ENCODE measurements at places on chromosomes 12 and 14. TPM values are rescaled to one million over a fixed set of nuclear protein-coding genes. Genes with fewer than 3 reads are reported as not detected.

WBP11 gene
- total RNA-seq: 12.4 TPM

A2M gene
- total RNA-seq: 2.2 TPM

CEBPE gene
- total RNA-seq: not detected

PRDM4 gene
- 29.9 TPM for total RNA-seq

ACRBP gene
- total RNA-seq: 0.22 TPM

TTC6 gene
- under 0.01 TPM for total RNA-seq

FOXA1 gene
- total RNA-seq: not detected

NXPH4 gene
- 4.0 TPM for total RNA-seq

PGF gene
- 3.5 TPM for total RNA-seq

LRRIQ1 gene
- 0.62 TPM for total RNA-seq

OR6C3 gene
- total RNA-seq: not detected

DBX2 gene
- not detected for total RNA-seq

Data from uterine smooth muscle cell (primary cell).